Activated CD8-positive, alpha-beta memory T cell treated with anti-CD3 and anti-CD28 coated beads for 36 hours (primary cell): ENCODE measurements at places on chromosomes 12 and 14. TPM values are rescaled to one million over a fixed set of nuclear protein-coding genes. Genes with fewer than 3 reads are reported as not detected.

The CPNE6 gene
- total RNA-seq = not detected

The TMEM30B gene
- total RNA-seq = 2.1 TPM

The CRIP1 gene
- total RNA-seq = 286 TPM

The SPTB gene
- total RNA-seq = 0.19 TPM

The ZDHHC22 gene
- not detected for total RNA-seq

The LRP1-AS gene
- total RNA-seq = not detected

The ALX1 gene
- total RNA-seq = not detected

The KIF26A gene
- 0.32 TPM for total RNA-seq

The BRMS1L gene
- total RNA-seq = 8.2 TPM

The C14orf119 gene
- 51.6 TPM for total RNA-seq

The PWP1 gene
- total RNA-seq = 70.6 TPM

The SUDS3 gene
- 23.8 TPM for total RNA-seq

The MYRFL gene
- not detected for total RNA-seq

The CLEC2A gene
- not detected for total RNA-seq

The ACSS3 gene
- not detected for total RNA-seq

The ABCC9 gene
- not detected for total RNA-seq

The AQP6 gene
- not detected for total RNA-seq
